Omental fat pad (tissue), 4 donors: ENCODE measurements at places on chromosomes 7 and 10.

DNA sequence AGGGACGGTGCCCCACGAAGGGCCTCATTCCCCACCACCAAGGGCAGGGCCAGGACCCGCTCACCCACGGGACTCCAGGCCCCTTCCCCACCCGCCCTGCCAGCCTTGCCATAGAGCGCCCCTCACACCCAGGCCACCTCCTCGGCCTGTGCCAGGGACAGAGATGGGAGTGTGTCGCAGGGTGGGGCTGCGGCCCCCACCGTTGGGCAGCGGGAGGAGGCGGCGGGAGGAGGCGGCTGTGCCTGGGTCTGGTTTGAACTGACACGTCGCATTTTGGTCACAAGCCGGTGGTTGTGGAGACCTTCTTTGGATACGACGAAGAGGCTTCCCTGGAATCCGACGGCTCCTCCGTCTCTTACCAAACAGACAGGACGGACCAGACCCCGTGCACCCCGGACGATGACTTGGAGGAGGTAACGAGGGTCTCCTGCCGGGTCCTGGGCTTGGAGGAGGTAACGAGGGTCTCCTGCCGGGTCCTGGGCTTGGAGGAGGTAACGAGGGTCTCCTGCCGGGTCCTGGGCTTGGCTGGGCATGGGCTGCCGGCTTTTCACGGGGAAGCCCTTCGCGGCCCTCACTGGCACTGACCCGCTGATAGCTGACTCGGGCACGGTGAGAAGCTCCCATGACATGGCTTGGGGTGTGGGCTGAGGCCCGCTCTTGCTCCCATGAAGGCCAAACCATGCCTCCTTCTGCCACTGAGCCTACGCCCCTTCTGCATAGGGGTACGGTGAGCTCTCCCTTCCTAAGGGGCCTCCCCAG lies 46.4 kb upstream of the DPYSL4 start:
- no peak for DNase-seq

- no peak for DNase-seq
Observed at GRCh38 chr7:14604606-14605005, 297.9 kb downstream of the DGKB start.

DNA sequence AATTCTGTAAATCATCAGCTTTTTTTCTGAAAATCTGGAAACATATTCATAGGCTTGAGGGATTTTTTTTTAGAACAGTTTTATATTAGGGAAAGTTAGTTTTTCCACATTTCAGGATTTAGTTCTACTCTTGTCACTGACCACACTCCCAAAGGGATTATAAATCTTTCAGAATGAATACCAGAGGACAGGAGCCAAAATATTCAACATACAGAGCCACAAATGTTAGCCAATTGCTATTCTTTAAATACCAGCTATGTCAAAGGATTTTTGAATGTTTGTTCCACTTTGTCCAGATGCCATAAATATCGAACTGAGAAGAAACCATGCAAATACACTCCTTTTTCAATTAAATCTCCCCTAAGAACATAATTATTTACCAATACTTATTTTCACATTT lies 50.7 kb downstream of the ODAD2 start:
- DNase-seq, result no peak

- no peak for DNase-seq
Observed at GRCh38 chr7:114522081-114522480, 107.5 kb downstream of the FOXP2 start.

GRCh38 chr10:1151076-1152033 lies 95.2 kb downstream of the WDR37 start:
- no peak for DNase-seq

GRCh38 chr7:7183061-7183837 lies 905 bp downstream of the C1GALT1 start:
- no peak for DNase-seq
